ENCODE measurements at places on chromosomes 7 and 10.

DNA sequence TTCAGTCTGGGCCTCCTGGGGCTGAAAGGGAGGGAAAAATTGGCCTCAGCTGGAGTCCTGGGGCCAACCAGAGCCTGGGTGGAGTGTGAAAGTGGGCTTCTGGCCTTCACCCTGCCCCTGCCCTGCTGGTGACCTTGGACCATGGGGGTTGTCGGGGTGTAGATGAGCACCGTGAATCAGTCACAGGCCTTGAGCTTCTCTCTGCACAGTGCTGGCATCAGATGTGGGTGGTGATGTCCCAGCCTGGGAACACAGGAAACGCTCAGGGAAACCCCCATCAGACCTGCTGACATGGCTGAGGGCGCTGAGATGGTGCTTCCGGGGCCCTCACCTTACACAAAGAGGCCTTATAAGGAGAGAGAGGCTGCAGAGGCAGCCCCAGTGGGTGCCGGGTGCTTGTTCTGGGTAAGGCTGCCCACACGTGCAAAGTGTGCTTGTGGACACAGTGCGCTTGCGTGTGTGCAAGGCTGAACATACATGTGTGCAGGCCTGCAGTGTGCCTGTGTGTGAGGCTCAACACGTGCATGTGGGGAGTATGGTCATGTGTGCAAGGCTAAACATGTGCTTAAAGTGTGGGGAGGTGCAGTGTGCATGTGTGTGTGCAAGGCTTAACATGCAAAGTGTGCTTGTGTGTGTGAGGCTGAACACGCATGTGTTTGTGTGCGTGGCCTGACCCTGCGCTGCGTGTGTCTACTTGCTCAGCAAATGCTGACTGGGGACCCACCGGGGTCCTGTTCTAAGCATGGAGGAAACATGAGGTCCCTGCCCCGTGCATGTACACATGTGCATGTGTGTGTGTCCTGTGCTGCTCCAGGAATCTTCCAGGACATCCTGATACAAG is 6.5 kb downstream of the ARPC1B start:
- DNase-seq, result no peak

GRCh38 chr7:52928591-52928990 is 106.8 kb upstream of the POM121L12 start:
- DNase-seq, result no peak

GRCh38 chr7:149284343-149284742 is 22.3 kb downstream of the ZNF783 start:
- no peak for DNase-seq

- no peak for DNase-seq
Observed at GRCh38 chr7:94047956-94048355, 43.8 kb upstream of the BET1 start.

- DNase-seq, result no peak
Observed at GRCh38 chr7:150466477-150466876, 16.0 kb downstream of the GIMAP8 start.

- DNase-seq, result no peak
Observed at GRCh38 chr7:26156451-26157420, 4.7 kb downstream of the NFE2L3 start.

GRCh38 chr7:7681191-7681935 is 37.0 kb downstream of the RPA3 start:
- DNase-seq, result no peak

GRCh38 chr10:86483664-86484063 is 37.9 kb downstream of the WAPL start:
- no peak for DNase-seq

DNA sequence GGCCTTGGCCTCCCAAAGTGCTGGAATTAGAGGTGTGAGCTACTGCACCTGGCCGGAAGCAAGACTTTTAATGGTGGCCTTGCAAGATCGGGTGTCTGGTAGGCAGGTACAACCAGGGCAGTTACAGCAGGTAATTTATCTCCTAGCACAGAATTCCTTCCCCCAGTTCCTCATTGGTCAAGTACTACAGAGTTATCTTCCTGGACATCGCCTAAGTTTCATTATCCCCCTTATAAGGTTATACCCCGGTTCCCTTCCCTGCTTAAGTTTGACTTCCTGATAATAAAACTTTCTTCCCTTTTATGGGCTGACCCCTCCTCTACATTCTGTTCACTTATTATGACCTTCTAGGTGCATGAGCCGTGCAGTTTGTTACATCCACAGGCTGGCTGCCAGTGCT is 19.0 kb upstream of the CYP3A43 start:
- DNase-seq, result no peak

DNA sequence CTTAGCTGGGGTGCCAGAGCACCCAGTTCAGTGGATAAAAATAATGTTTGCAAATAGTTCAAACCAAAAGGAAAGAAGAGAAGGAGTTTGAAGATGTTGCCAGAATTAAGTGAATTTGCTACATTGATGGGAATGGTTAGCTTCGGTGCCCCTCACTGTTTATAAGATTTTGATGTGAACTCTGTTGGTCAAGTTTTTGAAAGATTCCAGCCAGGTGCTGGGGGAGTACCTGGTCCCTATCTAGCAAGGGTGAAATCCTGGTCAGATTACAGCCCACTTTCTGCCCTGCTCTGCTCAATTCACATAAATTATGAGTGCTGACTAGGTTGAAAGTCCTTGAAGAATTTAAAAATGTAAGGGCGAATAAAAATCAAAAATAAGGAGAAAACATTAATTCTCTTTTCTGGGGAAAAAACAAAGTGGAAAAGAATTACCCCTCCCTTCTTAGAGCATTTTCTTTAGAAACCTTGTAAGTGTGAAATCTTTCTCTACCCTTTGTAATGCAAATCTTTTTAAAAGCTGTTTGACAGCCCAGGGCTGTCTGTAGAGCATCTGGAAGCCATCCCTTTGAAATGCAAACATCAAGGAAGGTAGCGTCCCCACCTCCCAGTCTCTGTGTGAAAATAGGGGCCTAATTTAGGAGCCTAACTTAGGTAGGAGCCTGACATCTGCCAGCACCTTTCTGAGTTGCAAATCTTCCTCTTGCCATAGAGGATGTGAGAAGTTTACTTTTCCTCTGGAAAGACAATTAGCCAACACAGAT is 1.4 kb upstream of the GIMAP5 start:
- no peak for DNase-seq

DNA sequence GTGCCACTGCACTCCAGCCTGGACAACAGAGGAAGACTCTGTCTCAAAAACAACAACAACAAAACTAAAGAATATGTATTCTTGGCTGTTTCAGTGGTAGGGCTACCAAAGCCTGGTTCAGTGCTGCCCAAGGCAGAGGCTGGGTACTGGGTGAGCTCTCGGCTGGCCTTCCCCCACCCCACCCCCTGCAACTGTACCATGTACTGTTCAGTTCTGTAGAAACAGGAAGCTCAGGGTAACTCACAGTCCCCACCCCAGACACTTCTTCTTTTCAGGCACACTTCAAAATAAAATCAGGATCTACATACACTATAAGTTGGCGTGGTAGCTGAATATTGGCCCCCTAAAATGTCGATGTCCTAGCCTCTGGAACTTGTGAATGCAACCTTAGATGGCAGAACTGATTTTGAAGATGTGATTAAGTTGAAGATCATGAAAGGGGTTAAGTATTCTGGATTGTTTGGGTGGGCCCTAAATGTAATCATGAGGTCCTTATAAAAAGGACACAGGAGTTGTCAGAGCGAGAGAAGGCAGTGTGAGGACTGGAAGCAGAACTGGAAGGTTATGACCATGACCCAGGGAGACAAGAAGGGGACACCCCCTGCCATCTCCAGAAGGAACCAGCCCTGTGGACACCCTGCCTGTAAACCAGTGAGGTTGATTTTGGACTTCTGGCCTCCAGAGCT is 31.2 kb downstream of the TBXAS1 start:
- DNase-seq, result no peak

GRCh38 chr7:36726806-36727503 is 2.7 kb upstream of the AOAH start:
- no peak for DNase-seq
